ENCODE measurements at places on chromosomes 16 and 17.
A peak's percentile ranks its signal among the peaks of the same experiment; 100 is the strongest.

- no peak for DNase-seq
These were observed 1.2 kb upstream of the PFN1 start for GRCh38 chr17:4949321-4950074.

GRCh38 chr16:85055493-85056210 is 28.1 kb downstream of the KIAA0513 start:
- DNase-seq, result no peak

DNA sequence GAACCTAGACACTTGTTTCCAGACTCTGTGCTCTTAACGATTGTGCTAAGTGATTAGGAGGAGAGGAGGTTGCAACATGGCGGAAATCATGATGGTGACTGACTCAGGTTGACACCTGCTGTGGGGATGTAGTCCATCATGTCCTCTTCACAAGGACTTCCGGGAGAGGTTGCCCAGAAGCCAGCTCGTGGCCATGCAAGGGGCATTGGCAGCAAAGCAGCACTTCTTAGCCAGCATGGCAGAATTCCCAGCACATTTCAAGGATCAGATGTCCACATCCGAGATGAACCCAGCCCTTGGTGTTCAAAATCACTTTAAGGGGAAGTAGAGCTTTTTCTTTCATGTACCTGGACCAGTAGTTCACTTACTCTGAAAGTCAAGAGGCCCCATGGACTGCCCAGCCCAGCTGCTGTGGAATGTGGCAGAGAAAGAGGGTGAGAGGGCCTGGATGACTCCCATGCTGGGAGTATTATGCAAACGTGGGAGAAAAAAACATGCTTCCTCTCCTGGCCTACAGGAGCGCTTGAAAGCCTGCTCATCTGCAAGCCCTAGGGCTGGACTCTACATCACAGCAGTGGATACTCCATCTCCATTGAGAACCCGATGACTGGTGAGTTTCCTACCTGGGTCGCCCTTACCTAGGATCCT is 65.5 kb downstream of the IRX6 start:
- DNase-seq, result no peak

DNA sequence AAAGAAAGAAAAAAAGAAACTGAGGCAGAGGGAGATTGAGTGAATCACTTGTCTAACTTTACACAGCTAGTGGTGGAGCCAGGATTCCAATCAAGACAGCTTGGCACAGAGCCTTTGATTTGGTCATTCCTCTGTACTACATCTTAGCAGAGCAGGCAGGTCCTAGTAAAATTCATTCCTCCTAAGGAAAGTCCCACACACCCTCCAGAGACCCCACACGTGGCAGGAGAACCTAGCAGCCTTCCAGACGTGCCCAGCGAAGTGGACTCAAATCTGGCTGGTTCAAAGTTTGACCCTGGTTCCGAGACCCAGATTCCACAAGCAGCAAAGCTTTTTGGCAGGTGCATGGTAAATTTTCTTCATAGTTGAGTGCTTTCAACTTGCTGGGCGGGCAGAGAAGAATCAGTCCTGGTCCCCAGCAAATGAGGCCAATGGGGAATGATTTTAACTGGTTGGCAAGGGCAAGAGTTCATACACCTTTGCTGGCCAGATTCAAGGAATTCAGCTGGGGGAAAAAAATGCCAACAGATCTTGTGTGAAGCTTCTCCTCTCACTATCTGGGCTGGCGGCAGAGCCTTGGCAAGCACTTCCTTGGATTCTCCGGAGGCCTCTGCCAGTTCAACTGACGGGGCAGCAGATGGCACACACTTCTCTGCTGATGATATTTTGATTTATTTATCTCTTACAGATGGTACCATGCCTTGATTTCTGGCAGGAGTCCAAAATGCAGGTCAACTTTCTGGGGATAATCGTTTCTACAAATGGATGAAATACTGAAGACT is 82.4 kb downstream of the GSG1L start:
- no peak for DNase-seq

GRCh38 chr16:23491490-23492391 is 18.6 kb downstream of the GGA2 start:
- no peak for DNase-seq

DNA sequence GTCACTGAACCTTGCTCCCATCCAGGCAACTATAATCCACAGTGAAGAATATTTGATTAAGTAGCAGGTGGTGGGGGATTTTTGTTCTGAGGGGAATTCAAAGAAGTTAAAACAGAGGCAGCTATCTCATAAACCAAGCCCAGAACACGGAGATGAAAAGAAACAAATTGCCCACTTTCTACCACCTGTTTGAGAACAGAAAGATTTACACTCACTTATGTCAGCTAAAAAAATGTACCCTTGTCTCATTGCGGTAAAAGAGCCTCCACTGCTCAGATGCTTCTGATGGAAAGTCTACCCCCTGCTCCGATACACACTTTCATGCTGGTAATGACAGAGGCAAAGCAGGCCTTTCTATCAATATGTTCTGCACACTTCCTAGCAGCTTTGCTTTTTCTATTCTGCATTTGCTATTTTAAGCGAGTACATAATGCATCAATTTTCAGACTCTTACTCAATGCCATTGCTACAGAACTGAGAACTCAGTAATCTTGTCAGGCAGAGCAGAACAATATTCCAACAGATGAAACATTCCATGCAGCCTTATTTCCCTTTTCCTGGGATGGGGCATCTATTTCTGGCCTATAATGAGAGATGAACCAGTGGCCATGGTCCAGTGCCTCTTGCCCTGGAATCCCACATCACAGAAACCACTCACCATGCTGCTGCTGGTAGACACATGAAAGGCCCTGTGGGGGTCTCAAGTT is 29.0 kb downstream of the CDK5R1 start:
- DNase-seq, result no peak

GRCh38 chr17:40437095-40437732 is 6.0 kb upstream of the IGFBP4 start:
- DNase-seq, result no peak

DNA sequence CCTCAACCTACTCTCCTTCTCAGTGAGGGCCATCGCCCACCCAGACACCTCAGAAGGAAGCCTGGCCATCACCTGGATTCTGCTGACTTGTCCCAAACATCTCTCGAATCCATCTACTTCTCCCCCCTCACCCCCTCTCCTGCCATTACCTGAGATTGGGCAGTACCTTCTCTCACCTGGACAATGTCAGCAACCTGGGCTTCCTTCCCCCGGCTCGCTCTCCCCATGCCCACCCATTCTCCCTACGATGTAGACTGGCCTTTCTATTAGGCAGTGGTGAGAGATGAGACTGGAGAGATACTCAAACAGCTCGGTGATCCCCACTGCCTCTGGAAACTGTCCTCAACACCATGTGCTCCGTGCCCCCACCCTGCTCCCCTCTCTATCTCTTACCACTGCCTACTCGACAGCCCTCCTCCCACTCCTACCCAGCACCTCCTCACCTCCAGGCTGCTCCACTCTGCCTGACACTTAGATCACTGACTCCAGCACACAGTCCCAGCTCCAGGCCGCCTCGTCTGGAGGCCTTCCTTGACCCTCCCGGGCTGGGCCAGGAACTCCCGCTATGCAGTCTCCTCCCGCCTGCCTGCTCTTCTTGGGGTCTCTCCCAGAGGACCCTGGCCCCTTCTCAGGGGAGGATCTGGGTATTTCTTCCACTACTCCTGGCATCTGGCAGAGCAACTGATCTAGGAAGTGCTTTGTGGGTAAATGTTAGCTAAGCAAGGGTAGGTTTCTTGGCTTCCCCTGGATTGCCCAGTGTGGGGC is 235.8 kb upstream of the NLRP1 start:
- no peak for DNase-seq

GRCh38 chr17:19706791-19707727 is 9.3 kb downstream of the SLC47A2 start:
- DNase-seq, result peak; percentile 45

DNA sequence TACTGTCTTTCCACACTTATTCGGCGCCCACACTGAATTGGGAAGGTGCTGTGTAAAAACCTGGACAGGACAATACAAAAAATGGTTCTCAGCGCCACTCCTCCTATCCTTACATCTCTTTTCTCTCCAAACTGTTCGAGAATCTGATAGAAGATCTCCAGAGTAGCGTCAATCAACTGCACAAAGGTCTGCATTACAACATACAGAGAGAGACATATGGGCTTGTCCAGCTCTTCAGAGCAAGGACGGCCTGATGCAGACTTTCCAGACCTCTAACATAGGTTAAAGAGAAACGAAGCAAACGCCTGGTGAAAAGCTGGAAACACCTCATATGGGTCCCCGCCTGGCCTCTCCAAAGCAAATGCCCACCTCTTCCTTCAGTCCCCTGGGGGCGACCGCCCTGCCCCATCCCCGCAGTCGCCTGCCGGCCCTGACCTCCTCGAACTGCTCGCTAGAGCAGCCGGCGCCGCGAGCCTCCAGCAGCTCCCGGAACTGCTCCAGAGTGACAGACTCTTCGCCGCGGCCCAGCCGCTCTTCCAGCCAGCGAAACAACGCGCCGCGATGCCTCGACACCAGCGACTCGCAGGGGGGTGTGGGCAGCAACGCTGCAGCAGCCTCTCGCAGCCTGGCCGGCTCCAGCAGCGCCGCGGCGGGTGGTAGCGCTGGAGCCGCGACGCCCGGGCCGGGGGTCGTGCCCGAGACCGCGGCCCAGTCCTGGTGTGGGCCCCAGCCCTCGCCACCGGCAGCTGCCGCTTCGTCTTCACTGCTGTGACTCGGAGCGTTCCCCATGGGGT is 526 bp downstream of the ZZEF1 start:
- no peak for DNase-seq

DNA sequence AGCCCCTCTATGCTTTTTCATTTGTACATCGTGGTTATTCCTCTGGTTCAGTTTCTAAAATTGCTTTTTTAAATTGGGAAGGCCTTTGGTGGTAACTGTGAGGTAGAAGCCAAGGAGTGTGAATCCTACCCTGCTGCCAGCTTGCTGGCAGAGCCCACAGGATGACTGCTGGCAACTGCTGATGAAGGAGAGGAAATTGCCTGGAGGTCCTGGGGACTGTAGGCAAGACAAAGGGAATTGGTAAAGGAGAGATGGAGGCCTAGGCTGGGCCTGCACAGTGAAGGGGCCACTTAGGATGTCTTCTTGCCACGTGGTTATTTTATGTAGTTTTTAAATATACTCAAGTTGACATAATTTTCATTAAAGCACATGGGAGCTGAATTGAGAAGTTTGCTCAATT is 15.8 kb downstream of the C17orf58 start:
- DNase-seq, result no peak

- DNase-seq, result no peak
These were observed 536.7 kb upstream of the HSBP1 start for GRCh38 chr16:83271123-83271522.

GRCh38 chr17:48636177-48637018 is 10.2 kb upstream of the HOXB9 start:
- peak; percentile 85 for DNase-seq

- DNase-seq, result no peak
These were observed 40.9 kb upstream of the GSG1L start for GRCh38 chr16:28104404-28104803.

DNA sequence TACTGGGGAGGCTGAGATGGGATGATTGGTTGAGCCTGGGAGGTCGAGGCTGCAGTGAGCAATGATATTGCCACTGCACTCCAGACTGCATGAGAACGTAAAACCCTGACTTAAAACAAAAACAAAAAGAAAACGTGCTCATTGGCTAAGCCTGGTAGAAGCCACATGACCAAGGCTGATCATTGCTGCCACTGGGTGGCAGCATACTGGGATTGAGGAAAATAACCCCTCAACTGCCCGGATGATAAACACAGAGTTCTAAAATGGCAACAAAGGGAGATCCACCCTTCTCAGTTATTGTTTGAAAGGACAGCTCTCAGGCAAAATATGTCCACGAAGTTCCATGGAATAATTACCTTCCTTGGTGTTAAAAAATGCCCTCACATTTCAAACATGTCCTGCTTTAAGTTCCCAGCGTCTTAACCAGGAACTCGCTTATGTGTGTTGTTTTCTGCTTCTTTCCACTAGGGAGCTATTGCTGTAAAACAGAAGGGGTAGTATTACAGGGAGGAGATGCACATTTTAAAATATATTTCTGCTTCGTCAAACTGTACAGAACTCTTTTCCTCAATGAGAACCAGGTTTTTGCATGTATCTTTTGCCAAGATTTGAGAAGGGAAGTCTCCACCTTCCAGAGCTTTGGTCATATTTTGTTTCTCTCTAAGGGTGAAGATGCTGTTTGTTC is 675.3 kb downstream of the MAF start:
- peak; percentile 19 for DNase-seq

- DNase-seq, result no peak
These were observed 1.1 kb upstream of the UBE2I start for GRCh38 chr16:1308036-1308976.

DNA sequence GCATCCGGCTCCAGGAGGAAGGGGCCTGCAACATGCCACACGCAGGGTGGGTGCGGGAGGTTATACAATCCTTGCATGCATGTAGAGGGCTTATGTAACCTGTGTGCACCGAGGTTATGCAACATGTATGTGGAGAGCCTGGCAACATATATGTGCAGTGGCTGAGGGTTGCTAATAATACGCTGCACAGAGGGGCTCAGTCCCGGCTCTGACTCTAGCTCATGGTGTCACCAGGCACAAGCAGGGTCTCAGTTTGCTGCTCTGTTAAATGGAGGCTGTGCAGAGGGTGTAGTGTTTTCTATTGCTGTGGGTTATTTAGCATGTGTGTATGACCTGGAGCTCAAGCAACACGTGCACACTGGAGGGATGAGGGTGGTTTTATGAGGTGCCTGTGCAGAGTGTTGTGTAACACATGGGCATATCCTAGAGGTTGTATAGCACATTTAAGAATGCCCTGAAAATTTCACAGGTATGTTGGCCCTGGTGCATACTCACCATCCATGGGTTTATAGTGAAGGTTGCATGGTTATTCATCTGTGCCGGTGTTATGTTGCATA is 13.3 kb downstream of the THRA start:
- no peak for DNase-seq

GRCh38 chr17:33140413-33141099 is 148.9 kb downstream of the SPACA3 start:
- DNase-seq, result no peak

GRCh38 chr16:89732142-89732917 is 11.0 kb downstream of the ZNF276 start:
- DNase-seq, result no peak

Data from H1 (cell line).